Left colon (tissue), 2 donors: ENCODE measurements at places on chromosomes 4 and X.

GRCh38 chrX:8084006-8084405 is 87.1 kb downstream of the VCX2 start:
- DNase-seq, result no peak

- DNase-seq, result no peak
These were observed 156.3 kb downstream of the TMEM164 start for GRCh38 chrX:110159235-110159634.

DNA sequence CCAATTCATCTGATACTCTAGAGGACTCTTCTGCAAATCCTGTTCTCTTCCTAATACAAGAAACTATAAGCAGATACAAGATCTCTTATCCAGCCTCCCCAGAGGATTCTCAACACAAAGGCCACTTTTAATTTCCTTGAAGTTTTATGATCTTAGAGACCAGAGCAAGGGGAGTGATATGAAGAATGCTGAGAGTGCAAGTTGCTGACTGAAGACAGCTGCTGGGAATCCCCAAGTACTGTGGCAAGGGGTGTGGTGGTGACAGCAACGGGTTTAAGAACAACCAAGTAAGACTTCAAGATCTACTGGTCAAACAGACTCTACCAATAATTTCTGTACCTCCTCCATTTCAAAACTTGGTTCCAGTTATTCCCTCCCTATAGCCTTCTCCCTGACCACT is 7.0 kb downstream of the AMMECR1 start:
- DNase-seq, result no peak

DNA sequence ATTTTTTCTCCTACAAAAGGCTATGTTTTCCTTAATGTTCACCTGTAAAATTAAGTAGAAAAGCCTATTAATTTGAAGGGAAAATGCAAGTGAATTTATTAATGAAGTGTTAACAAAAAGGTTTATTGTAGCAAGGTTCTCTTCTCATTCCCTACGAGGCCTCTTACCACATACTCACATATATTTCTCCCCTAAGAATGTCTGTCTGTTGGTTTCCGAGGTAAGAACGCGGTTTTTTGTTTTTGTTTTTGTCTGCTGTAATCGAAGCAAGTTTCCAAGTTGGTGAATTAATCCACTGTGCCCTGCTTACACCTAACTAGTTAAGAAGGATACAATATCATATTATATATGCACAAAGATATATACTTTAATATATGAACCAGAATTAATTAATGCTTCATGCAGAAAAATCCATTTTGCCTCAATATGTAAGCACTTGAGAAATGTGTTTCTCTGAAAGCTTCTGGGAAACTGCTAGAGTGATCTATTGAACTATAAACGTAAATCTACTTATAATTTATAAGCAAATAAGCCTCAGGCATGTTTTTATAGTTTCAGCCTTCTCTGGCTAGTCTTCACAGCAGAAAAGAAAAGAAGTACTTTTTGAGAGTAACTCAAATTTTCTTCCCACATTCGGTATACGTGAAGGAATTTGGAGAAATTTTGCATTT is 120.8 kb downstream of the EGF start:
- DNase-seq, result no peak

DNA sequence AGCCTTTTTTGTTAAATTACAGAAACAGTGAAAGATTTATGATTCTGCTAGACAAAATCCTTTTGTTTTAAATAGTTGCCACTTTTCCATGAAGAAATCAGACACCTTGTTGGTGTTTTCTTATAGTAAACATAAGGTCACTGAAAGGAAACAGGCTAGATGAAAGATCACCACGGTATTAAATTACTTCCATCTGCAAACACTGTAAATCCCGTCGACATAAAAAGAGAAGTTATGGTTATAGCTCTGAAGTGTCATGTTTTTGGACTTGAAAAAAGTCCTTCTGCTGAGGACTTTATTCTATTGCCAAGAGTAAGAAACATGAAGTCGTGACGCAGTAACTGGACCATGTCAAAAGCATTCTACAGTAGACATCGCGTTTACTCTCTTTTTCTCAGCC is 567.6 kb upstream of the SLIT2 start:
- DNase-seq, result no peak

DNA sequence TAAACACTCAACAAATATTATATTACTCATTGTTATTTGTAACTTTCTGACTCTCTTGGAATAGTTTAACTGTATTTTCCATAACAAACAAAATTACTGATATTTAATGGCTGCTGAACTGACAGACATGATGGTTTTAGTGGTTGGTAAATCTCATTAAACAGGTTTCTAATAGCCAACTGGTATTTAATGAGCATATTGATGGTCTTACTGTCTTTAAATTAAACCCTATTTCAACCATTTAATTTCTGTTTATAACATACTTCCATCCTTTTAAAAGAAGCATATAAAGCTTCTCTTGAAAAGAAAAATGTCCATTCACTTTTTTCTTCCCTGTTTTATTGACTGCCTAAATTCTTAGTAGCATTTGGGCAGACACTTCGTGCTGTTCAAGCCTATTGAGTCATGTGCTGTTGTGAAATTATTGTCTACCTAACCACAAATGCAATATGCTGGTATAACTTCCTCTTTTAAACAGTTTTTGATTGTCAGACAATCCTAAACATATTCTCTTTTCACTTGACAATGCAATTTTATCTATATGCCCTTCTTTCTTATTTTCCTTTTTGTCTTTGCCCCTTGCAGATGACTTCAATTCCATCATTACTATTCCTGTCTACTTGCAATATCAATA is 163.9 kb upstream of the SLC7A11 start:
- no peak for DNase-seq

- no peak for DNase-seq
These were observed 7.4 kb downstream of the MMAA start for GRCh38 chr4:145626623-145626982.

DNA sequence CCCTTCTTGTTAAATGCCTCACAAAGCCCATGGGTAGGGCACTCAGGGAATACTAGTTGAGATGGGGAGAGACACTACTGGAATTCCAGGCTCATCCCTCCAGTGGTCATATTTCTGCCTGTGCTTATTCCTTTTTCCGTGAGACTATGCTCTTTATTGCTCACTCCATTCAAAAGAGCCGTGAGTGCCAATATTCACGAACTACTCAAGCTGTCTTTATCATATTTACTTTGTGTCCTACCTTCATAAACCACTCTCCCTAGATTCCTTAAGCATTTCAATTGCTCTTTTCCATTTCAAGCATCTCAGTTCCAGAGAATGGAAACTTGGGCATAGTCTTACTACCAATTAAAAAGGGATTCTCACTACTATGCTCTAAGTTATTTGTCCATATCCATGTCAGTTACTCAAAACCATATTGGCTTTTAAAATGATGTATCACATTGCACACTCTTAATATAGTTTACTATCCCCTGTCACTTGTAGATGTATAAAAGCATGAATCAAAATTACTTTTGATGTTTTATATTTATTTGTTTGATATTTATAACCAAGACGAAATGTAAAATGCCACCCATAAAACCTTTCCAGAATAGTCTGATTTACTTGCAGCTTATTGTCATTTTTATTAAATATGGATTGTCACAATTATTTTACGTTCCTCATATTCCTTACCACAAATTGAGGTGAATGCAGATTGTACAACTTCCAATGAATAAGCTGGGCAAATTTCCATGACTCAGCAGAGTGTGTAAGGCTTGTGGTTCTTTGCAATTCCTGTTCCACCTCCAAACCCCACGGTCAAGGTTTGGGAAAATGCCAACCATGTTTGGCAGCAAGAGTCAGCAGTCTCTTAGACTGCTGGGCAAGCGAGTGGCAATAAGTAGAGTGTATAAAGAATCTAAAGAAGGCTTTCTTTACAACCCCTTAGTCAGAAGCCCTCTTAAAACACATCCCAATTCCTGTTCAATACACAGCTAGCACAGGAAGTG is 24.4 kb downstream of the ENOX2 start:
- no peak for DNase-seq

DNA sequence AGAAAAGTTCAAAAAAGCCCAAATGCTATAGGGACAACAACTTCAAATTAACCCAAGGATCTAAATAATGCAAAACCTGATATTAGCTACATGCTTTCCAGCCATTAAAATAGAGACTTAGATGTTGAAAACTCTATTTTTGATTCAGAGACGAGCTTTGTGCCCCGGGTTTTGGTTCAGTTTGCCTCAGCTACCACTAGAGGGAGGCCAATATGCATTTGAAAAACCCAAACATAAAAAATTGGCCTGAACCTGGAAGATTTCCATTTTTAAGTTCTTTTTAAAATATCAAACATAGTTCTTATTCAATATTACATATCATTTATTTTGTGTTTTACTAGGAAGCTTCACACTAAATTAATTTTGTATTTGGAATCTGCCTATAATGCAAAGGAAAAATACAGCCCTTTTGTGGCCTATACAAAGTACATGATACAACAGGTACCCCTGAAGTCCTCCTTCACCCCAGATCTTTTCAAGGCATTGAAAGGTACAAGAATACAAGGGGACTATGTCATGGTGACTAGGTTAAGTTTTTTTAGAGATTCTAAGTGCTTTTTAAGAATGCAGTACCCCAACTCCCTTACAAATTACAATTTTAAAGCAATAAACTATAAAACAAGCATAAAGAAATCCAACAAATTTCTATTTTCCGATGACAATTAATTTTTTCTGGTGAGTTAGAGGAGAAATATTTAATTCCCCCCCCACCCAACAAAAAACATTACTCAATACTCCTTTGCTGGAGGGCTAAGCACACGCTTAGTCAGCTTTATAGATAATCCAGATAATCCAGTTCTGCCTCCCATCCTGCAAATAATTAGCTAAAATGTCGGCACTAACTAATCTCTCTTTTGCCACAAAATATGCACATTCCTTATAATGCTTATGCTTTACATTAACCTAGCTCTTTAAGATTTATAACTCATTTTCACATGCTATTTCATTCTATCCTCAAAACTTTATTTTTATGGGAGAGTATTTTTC is 97.7 kb upstream of the PTPN13 start:
- DNase-seq, result peak; percentile 23

DNA sequence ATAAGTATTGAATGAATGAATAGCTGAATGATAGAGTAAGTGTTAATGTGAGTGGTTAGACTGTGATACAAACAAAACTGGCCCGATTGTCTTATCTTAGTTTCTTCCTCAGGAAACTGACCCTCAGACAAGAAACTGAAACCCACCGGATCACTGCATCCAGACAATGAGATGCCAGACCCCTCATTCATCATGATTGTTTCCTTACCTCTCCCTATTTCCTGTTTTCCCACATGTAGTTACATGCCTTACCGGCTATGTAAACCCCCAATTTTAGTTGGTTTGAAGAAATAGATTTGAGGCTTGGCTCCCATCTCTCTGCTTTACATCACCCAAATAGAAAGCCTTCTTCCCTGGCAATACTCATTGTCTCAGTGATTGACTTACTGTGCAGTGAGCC is 218.9 kb upstream of the PPP1R2C start:
- no peak for DNase-seq

GRCh38 chrX:69179380-69179911 is 14.2 kb upstream of the PJA1 start:
- no peak for DNase-seq

DNA sequence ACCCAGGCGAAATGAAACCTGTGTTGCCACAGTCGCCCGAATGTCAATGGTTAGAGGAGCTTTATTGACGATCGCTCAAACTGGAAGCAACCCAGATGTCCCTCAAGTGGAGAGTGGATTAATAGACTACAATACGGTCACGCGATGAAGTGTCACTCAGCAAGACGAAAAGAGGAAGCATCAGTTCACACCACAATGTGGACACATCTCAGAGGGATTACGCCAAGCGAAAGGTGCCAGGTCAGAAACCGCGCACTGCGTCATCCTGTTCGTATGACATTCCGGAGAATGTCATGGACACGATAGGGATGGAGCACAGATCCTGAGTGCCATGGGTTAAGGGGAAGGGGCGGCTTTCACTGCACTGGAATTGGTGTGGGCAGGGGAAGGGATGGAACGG is 111.7 kb downstream of the HMX1 start:
- DNase-seq, result no peak
